MV-4-11 (cell line): ENCODE measurements at places on chromosomes 5 and 9.

DNA sequence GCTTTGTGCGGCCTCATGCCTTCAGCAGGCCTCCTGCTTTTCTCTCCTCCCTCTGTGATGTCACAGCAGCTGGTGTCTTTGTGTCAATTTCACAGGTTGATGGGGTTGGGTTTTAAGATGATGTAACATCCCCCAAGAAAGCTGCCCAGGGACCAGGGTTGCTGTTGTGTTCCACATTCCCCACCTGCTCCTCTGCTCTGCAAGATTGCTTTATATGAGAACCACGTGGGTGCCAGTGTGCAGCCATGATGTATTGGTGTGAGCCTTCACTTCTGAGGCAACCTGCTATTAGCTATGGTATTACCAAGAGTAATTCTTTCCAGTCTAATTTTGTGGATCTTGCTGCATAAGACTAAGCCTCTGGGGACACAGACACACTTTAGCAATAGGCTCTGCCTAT lies 213.0 kb upstream of the ADAMTS16 start:
- no peak for DNase-seq

GRCh38 chr5:65157906-65158603 lies 323.7 kb downstream of the ADAMTS6 start:
- no peak for DNase-seq

DNA sequence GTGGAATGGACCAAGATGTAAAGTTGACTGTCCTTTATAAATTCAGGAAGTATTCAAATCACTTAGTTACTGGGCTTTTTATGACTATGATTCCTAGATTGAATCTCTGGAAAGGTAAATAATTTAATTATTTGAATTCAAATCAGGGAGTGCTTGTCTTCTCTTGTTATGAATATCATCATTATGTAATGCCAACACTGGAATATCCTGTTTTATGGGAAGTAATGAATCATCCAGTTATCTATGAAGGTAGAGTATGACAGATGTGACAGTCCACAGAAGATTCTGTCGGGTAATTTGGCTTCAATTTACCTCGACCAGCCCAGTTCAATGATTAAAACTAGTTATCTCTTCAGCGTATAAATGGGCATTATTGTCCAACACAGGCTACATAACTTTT lies 141.0 kb upstream of the NUDT12 start:
- DNase-seq, result no peak

DNA sequence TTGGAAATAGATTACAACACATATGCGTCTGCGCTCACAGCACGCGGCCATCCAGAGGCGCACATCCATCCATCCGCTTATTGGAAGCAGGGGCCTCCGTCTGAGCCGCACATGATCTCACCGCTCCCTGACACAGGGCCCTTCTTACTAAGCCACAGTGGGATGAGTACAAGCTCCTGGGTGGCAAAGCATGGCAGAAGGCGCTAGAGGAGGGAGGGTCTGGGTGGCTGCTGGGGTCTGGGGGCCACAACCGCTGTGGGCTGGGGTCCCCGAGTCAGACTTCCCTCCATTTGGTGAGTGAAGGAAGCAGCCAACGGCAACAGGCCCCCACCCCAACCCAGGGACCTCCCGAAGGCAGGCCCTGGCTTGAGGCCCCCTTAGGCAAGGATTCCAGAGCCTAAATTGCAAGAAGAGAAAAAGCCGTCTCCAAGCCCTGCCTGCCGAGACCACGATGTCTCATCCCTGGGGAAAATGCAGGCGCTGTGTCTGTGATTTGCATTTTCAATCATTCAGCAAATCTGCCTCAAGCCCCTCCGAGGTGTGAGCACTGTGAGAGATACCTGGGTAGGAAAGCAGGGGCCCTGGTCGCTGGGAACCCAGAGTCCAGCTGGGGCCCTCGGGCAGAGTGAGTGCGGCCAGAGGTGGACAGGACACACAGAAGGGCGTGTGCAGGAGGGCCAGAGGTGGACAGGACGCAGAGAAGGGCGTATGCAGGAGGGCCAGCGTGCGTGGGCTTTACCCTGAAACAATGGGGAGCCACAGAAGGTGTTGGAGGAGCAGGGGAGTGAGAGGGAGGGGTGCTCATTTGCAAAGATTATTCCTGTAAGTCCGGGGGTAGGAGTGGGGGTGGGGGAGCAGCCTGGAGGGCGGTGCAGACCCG lies 135.7 kb downstream of the OLFM1 start:
- DNase-seq, result no peak

GRCh38 chr5:64505769-64506566 lies at the start of gene RGS7BP:
Gene RGS7BP (plus strand): TSS chr5:64506015. CDS start chr5:64506625, 610 bp downstream.
- no peak for DNase-seq

GRCh38 chr5:169650701-169651331 lies 13.7 kb downstream of the DOCK2 start:
- peak; percentile 75 for DNase-seq

- no peak for DNase-seq
Measured at GRCh38 chr9:119487118-119487827, 118.0 kb upstream of the BRINP1 start.

DNA sequence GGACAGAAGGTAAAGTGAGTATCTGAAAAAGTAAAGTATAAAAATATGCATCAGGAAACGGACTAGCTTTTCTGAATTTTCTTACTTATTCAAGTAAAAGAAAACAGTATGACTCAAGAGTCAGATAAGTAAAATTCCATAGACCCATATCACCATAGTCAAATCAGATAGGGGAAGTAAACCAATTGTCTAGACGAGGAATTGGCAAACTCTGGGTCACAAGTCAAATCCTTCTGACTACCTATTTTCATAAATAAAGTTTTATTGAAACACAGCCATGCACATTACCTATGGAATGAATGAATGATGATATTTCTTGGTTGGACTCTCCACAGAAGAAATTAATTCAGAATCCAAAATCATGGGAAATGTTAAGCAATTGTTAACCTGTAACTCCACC lies 59.1 kb upstream of the TMC1 start:
- no peak for DNase-seq

GRCh38 chr9:99266255-99267023 lies 44.4 kb downstream of the SEC61B start:
- peak; percentile 17 for DNase-seq

DNA sequence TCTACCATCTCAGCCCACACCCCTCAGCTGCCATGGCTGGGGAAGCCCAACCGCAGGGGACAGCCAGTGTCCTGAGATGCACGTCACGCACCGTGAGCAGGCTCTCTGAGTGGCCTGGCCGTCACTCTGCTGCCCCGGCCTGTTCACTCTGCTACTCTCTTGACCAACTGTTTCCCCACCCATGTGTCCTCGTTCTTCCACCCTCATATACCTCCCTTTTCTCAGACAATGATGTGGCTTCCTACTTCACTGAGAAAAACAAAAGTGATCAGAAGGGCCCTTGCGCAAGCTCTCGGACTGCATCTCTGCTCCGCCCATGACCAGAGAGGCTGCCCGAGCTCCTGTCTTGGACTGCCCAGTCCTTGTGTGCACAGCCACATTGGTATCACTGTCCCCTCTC lies 47.6 kb downstream of the OTULIN start:
- DNase-seq, result no peak

DNA sequence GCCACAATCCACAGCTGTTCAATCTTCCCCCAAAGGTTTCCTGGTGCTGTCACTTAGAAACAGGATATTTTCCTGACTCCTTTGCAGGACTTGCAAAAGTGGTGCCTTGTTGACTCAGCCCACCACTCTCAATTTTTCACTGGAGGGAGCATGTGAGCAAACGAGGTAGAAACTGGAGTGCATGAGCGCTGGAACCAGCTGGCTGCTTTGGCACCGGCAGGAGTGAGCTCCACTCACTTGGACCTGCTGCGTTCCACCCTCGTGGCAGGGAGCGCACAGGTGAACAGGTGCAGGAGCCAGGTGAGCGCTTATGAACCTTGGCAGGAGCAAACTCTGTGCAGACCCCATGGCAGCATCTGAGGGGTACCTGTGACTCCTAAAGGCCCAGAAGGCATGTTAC lies 364.1 kb upstream of the RORB start:
- no peak for DNase-seq

GRCh38 chr5:40568548-40568947 lies 111.2 kb upstream of the PTGER4 start:
- DNase-seq, result no peak

DNA sequence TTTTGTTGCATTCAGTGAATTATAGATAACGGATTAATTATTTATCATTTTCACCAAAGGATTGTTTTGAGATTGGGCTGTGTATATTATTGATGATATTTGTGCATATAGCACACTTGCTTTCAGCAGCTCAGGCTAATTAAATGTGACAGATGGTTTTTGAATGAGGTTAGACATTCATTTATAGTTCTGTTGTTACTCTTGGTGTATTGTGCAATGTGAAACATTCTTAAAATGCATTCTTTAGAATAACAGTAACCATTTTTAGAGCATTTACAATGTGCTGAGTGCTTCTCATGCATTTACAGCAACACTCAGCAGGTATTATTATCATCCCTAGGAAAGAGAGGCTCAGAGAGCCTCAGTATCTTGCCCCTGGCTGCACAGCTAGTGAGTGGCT lies 23.8 kb downstream of the NANS start:
- DNase-seq, result no peak

DNA sequence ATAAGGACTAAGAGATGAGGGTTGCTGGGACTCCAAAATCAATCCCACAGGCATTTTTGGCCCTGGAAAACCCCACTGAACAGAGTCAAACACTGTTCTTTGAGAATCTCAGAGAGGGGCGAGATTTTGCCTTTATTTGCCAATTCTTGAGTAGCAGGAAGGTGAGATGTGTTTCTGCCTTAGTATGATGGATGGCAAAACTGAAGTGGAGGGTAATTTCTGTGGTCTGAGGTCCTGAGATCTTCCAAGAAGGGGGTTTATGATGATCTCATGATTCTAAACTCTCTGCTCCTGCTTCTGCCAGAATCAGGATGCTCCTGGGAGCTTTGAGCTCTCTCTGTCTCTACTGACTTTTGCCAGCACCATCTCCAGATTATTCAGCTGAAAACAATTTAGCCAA lies 174.8 kb upstream of the CLINT1 start:
- DNase-seq, result no peak

GRCh38 chr9:131043087-131043486 lies 34.1 kb downstream of the LAMC3 start:
- DNase-seq, result peak; percentile 86

- DNase-seq, result no peak
Measured at GRCh38 chr5:143541943-143542797, 138.7 kb upstream of the NR3C1 start.
